ENCODE measurements at places on chromosomes 11 and 22. TPM values are rescaled to one million over a fixed set of nuclear protein-coding genes. Genes with fewer than 3 reads are reported as not detected.

DNA sequence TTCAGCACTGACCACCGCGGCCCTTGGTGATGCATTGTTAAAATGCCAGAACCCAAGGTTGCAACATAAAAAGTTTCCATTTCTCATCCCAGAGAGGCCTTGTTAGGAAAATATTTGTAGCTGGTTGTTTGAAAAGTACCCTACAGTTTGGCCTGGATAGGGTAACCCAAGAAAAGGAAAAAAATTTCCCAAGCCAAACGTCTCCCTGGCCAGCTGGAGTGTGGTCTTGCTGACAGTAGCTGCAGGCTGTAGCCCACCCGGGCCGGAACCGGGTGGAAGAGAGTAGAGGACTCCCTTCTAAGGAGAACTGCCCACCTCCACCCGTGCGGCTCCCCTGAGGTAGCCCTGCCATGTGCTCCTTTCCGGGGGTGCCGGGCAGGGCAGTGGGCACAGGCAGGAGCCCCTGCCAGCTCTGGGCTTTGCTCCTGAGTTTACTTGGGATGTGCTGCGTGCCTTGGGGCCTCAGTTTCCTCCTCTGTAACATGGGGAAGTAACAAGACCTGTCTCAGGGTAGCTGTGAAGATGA is 38.5 kb downstream of the IGHMBP2 start:
- no peaks in the 10 kb centered on the region for H3K27me3 ChIP-seq
- no peak overlapping the region for H3K4me3 ChIP-seq
- DNase-seq, result no peak
- peaks cover 36% of the 10 kb centered on the region for H3K36me3 ChIP-seq
- no peak overlapping the region for H3K27ac ChIP-seq

Gene RIC3
- 16.2 TPM for total RNA-seq

GRCh38 chr11:1345737-1346513 is 36.5 kb upstream of the TOLLIP start:
- no peaks in the 10 kb centered on the region for H3K36me3 ChIP-seq
- no peaks in the 10 kb centered on the region for H3K27me3 ChIP-seq

GRCh38 chr11:34552270-34552669 is 38.7 kb upstream of the ELF5 start:
- H3K4me1 ChIP-seq, result no peaks in the 10 kb centered on the region
- H3K36me3 ChIP-seq, result no peaks in the 10 kb centered on the region
- H3K27me3 ChIP-seq, result no peaks in the 10 kb centered on the region
- H3K4me3 ChIP-seq, result no peak overlapping the region
- H3K27ac ChIP-seq, result no peak overlapping the region

GRCh38 chr11:131518305-131518838 is 148.0 kb downstream of the NTM start:
- DNase-seq, result no peak
- no peaks in the 10 kb centered on the region for H3K4me1 ChIP-seq
- H3K27me3 ChIP-seq, result no peaks in the 10 kb centered on the region
- H3K27ac ChIP-seq, result no peak overlapping the region
- H3K4me3 ChIP-seq, result no peak overlapping the region

All from stomach (tissue), 19 donors.